NCI-H2029 treated with DMSO at 0.1 percent for 48 hours (cell line): ENCODE measurements at places on chromosomes 1 and 21.

- no peak for DNase-seq
Measured at GRCh38 chr21:39012326-39013230, 170.7 kb downstream of the PSMG1 start.

DNA sequence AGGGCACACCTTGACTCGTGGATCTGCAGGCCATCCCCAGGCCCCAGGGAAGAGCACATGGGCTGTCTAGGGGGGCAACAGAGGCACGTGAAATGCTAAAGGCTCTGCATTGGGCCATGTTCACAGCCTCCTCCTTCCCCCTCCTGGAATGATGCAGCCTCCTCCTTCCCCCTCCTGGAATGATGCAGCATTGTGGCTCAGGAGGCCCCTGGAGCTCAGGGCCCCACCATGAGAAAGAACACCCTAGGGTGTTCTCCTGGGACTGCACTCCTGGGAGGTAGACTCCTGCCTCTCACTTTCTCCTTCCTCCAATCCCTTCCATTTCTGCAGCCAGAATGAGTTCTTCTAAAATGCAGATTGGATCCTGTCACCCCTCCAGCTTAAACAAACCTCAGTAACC is 1.5 kb upstream of the IGFN1 start:
- no peak for DNase-seq

DNA sequence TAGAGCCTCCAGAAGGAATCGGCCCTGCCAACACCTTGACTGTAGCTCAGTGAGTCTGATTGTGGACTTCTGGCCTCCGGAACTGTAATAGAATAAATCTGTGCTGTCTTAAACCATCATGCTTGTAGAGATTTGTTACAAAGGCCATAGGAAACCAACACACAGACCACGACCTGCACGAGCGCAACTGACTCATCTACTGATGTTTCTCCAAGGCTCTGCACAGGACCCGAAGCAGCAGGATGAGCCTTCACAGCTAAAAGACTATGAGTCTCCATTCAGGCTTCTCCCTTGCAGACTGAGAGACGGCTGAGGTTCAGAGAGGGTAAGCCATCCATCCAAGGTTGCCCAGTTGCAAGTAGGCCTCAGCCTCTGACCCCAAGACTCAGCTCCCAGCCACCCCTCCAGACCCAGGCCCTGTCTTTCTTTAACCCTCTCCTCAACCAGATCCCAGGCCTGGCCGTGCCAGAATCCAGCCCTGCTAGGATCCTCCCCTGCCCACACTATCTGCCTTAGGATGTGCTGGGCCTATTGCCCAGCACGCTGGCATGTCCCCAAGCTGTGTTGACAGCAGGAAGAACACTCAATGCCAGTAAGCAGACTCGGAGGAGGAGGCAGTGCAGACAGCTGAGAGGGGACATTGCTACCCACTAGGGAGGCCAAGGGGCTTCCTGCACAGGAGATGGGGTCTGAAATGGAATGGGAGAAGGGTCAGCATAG is 109.0 kb downstream of the HMGB4 start:
- DNase-seq: peak; percentile 40

DNA sequence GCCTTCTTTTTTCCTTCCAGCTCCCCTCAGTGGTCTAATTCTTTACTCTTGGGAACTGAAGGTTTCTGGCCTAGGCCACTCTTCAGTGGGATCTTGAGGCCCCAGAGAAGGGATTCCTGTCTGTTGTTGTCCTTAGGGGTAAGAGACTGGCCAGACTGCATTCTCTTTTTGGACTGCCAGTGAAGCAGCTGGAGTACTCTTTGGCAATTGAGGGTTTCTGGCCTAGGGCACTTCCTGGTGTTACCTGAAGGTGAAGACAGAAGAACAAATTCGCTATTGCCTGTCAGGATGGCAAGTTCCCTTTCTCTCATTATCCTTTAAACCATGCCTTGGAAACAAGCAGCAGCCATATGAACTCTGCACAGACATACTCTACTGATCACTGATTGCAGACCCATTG is 286.6 kb upstream of the ZP4 start:
- no peak for DNase-seq

- DNase-seq: no peak
Measured at GRCh38 chr1:17653728-17654351, 101.3 kb upstream of the ACTL8 start.

GRCh38 chr1:89310505-89310904 is 37.8 kb upstream of the GBP5 start:
- DNase-seq: no peak

DNA sequence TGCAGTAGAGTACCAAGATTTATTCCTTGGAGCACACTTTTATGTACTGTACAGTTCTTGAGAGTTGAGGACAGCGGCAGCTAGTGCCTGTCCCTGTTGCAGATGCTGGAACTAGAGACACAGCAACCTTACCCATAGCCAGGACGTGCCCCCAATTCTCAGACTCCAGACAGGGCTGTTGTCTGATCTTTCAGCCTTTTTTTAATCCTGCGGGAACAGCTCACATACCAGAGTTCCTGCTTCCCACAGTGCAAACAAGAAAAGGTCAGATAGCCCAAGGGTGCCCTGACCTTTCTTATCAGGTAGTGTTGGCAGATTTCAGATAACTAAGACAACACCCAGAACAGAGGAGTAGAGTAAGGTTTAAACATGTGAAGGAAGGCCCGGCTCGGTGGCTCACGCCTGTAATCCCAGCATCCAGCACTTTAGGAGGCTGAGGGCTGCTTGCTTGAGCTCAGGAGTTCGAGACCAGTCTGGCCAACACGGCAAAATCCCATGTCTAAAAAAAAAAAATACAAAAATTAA is 78.5 kb downstream of the DOP1B start:
- no peak for DNase-seq

- no peak for DNase-seq
Measured at GRCh38 chr1:230857822-230858221, 10.5 kb downstream of the C1orf198 start.

DNA sequence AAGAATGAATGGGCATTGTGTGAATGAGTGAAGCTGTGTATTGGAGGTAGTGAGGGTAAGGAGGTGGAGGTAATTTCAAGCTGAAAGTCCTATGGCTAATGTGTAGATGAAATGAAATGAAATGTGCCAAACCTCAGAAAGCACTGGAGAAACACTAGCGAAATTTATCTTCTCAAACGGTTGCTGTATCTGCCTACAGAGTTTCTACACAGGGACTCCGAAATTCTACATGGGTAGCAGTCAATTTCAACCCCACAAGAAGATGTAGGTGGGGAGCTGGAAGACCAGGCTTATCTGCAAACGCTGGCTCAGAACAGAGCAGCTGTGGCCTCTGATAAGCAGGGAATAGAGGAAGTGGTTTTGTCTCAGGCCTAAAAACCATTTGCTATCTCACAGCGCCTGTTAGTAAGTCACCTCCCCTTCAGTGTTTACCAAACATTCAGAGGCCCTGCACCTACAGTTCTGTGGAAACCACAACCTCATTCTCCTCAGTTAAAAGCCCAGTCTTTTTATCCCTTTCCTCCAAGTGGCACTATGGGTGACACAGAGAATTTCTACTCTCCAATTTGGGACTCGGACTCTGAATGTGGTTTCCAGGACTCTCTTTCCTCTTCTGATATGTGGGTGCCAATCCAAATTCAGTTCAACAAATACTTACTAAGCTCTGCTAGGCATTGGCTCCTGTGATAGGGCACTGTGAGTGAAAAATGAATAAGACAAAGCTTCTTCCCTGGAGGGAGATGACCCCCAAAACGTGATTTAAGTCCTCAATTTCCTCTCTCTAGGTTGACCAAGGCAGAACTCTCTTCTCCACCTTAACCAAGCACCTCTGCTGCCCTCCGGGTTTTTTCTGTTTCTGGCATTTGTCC is 17.2 kb upstream of the SLAMF6 start:
- DNase-seq: no peak

GRCh38 chr1:20198918-20199317 is 12.6 kb upstream of the PLA2G2C start:
- no peak for DNase-seq

GRCh38 chr1:108779455-108779854 is 33.0 kb downstream of the STXBP3 start:
- no peak for DNase-seq

DNA sequence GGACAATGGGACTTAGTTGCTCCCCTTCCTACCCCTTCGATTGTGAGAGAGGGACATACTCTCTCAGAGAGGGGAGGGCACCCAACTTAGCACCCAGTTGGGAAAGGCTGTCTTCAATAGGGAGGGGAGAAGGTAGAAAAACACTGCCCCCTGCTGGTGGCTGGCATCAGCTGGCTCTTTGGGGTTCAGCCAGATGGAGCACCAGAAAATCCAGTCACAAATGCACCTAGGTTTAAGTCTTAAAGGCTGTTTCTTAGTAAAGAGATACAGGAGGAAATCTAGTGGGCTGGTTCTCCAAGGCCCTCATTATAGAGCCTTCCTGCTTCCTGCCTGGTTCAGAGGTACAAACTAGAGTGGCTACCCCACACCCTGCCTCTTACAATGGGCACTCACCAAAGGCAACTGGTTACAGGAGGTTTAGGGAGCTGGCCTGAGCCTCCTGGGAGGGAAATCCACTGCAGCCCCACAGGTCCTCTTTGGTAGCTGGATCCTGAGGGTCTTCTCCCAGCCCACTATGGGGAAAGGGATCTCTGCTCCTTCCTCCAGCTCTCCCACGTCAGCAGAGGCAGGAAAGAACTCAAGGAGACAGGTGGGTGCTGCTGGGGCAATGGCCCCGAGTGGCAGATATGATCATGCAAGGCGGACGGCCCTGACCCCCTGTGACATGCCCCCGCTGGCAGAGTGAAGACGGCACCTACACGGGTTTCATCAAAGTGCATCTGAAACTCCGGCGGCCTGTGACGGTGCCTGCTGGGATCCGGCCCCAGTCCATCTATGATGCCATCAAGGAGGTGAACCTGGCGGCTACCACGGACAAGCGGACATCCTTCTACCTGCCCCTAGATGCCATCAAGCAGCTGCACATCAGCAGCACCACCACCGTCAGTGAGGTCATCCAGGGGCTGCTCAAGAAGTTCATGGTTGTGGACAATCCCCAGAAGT is 28.3 kb downstream of the EIF2D start:
- DNase-seq: peak; percentile 51

DNA sequence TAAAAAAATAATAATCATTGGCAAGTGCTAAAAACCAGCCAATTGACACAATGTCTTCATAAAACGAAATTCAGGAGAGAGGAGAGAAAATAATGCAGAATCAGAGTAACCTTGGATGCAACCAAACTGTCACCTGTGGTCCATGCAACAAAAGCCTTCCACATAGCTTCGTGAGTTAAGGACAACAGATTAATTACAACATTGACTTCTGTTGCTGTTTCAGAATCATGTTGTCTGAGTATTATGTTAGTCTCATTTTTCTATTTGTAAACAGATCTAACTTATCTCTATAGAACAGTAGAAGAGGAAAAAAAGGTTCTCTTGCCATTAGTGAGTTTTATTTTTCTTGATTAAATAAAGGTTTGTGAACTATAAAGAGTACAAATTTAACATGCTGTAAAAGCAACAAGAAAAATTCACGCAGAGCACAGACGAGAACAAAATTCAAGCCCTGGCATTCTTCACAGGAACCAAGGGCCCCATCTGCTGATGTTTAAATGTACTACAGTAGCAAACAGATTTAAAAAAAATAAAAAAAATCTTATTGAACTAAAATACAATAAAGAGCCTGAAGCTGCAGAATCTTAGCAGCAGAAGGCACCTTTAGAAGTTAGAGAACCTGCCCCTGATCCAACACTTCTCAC is 381.1 kb upstream of the PKN2 start:
- DNase-seq: no peak

- DNase-seq: no peak
Measured at GRCh38 chr1:229264487-229264886, 6.4 kb upstream of the RAB4A start.

- DNase-seq: no peak
Measured at GRCh38 chr1:51926171-51926812, 47.8 kb upstream of the NRDC start.

DNA sequence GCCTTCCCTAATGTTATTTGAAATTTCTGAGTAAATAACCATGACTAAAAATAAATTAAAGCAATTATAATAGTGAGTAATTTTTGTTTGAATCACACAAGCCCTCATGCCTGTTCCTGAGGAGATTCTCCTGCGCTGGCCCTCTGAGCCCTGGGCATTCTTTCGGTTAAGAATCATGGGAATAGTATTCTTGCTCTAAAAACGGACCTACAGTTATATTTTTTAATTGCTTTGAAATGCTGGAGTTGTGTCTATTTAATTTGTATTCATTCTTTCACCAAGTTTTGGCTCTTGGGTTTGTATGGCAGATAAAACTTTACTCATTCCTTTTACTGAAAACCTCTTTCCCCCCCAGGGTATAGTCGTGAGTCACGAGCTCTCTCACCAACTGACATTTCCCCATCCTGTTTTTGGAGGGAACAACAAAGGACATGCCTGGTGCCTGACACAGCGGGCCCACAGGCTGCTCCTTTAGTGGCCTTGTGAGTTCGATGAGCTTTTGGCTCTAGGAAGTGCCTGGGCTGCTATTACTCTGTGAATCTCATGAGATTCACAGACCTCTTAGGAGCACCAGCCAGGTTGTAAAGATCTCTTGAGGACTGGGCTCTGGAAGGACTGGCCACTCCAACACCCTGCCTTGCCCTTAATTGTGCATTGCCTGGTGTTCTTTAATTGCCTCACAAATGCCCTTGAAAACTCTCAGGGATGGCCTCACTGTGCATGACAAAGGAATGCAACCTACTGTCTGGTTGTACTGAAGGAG is 58.6 kb downstream of the DDR2 start:
- DNase-seq: no peak

- DNase-seq: no peak
Measured at GRCh38 chr1:172269644-172270043, 150.8 kb upstream of the C1orf105 start.

DNA sequence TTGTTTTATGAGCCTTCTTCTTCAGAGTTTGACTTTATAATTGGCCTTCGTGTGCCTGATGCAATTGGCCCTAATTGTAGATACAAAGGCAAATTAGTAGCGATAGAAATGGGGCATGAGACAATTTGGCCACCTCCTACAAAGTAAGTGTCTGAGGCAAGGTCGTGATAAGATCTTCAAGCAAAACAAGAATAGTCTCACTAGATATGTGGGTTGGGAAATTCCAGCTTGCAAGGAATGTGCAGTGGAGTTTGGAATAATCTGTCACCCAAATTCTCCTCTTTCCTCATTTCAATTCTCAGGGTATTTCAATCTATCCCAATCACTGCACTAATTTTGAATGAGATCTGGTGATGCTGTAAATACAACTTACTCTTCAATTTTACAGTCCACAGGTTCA is 11.4 kb upstream of the TSNAX start:
- no peak for DNase-seq

GRCh38 chr1:246727594-246727993 is 3.4 kb downstream of the SCCPDH start:
- DNase-seq: no peak

- DNase-seq: no peak
Measured at GRCh38 chr1:119593805-119594204, 54.3 kb downstream of the ZNF697 start.

GRCh38 chr1:157069601-157070000 is 24.1 kb upstream of the ARHGEF11 start:
- no peak for DNase-seq
